ENCODE measurements at places on chromosomes 7 and 10. TPM values are rescaled to one million over a fixed set of nuclear protein-coding genes. Genes with fewer than 3 reads are reported as not detected.

GRCh38 chr10:117218654-117219053 lies 21.4 kb downstream of the KCNK18 start:
- DNase-seq = no peak

DNA sequence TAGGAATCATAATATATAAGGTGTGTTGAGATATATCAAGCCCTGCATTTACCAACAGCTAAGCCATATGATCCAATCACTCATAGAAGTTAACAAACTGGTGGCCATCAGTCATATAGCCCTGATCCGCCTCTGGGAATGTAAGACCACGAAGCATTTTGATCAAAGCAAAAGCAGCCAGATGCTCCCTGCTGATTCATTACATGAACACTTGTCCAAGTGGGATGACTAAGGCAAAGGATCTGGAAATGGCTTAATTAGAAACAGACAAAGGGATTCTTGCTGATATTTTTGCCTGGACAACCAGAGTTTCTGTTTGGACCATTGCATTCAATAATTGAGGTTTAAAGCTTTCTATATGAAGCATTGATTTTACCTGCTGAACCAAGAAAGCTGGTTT lies 535.5 kb downstream of the GPAM start:
- DNase-seq = no peak

DNA sequence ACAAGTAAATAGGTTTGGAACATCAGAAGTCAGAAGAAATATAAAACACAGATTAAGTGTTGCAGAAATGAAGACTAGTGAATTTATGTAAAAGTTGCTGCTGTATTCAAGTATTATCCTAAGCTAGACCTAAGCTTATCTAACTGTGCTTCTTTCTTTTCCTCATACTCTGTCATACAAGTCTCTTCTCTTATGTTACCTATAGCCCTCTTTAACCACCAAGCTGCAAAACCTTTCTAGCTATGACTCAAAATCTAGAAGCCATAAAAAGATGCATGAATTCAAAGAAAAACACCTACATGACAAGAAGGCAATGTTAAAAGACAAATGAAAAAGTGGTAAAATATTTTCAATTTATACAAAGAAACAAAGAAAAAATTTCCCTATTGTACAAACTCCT lies 23.0 kb downstream of the DENND11 start:
- DNase-seq = no peak

DNA sequence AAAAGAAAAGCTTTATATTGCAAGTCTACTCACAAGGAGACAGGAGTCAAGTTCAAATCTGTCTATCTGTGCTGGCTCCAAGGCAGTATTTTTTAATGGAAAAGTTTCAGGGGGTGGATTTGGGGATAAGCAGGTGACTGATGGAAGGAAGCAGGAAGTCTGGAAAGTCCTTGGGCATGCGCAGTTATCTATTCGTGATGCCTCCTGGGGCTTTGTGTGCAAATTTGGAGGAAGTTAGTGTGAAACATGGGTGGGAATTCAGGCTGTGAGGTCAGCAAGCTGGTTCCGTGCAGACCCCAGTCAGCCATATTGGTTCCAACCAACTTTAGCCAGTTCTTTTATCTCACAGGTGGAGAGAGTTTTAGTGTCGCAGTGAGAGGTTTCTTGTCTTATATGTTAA lies 140.0 kb downstream of the FRMD4A start:
- DNase-seq = no peak

The SMKR1 gene
- total RNA-seq = not detected

The CALML5 gene
- not detected for total RNA-seq

Measured in osteocyte (in vitro differentiated cells).